ENCODE measurements at places on chromosomes 7 and 10. TPM values are rescaled to one million over a fixed set of nuclear protein-coding genes. Genes with fewer than 3 reads are reported as not detected.

GRCh38 chr7:134405299-134405698 lies 53.6 kb downstream of the AKR1B1 start:
- no peak overlapping the region for H3K27ac ChIP-seq
- DNase-seq: no peak
- no peaks in the 10 kb centered on the region for H3K36me3 ChIP-seq
- H3K4me3 ChIP-seq: no peak overlapping the region

DNA sequence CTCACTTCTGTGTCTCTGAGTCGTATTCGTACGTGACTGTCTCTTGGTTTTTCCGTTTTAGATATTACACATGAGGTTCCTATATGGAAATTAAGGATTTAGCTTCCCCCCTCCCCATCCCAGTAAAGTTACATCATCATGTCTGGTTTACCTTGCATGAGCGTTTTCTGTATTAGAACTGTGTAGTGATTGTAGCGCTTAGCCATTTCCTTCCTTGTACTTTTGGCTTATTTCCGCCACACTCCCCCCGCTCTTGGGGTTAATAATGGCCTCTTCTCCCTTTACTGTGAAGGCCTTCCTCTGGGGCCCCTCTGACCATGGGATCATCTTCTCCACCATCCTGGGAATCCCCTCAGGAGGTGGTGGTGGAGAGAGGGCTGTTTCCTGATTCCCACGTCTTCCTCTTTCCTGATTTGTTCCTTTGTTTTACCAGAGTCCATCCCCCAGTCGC lies 27.2 kb upstream of the AP5Z1 start:
- H3K4me1 ChIP-seq: peaks cover 28% of the 10 kb centered on the region
- no peak overlapping the region for H3K4me3 ChIP-seq
- peak overlapping the region; percentile 95 for H3K27ac ChIP-seq
- DNase-seq: no peak
- no peaks in the 10 kb centered on the region for H3K27me3 ChIP-seq

DNA sequence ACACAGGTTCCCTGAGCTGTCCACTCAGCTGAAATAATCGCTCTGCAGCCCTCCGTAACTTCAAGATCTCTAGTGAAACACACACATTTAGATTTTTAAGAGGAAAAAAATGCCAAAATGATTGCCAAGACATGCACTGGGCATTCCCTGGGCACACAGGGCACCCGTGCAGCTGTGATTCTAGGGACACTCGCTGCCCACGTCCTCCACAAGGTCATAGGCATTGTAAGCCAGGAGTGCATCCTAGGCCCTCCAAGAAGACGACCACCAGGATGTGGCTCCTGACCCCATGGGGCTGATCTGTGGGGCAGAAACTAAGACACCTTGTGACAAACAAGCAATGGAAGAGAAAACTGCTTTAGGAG lies 563.3 kb downstream of the PTPRN2 start:
- H3K27ac ChIP-seq: no peak overlapping the region
- H3K27me3 ChIP-seq: no peaks in the 10 kb centered on the region
- peaks cover 26% of the 10 kb centered on the region for H3K4me1 ChIP-seq
- no peak overlapping the region for H3K4me3 ChIP-seq
- H3K36me3 ChIP-seq: no peaks in the 10 kb centered on the region

DNA sequence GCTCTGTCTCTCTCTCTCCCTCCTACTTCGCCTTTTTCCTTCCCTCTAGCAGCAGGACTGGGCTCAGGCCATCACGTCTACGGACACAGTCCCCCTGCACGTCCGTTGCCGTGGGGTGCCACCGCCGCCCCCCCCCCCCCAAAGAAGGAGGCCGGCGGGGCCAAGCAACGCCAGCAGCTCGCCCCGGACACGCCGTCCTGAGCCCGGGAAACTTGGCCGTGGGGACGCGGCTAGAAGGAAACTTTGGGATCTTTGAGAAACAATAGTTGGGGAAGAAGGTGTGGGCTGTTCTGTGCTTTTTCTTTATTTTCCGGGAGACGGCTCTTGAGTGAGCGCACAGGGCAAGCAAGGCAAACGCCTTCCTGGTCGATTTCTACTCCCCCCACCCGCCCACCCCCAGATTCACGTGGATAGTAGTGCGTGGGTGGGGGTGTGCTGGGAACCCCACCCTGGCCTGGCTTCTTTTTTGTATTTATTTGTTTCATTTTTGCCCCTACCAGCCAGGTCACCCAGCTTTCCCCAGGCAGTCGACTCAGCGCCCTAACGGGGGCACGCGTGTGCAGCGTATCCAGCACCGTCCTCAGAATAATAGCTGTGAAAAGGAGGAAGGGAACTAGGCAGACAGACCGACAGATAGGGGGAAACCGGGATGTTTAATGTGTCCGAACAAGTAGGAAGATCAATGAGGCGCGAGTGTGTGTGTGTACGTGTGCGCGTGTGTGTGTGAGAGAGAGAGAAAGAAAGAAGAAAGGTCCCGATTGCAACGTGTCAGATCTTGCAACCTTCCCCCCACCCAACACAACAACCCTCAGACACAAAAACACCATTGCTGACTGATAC lies 1.4 kb downstream of the MXI1 start:
- H3K4me3 ChIP-seq: peak overlapping the region; percentile 65
- H3K27me3 ChIP-seq: no peaks in the 10 kb centered on the region
- DNase-seq: peak; percentile 79

DNA sequence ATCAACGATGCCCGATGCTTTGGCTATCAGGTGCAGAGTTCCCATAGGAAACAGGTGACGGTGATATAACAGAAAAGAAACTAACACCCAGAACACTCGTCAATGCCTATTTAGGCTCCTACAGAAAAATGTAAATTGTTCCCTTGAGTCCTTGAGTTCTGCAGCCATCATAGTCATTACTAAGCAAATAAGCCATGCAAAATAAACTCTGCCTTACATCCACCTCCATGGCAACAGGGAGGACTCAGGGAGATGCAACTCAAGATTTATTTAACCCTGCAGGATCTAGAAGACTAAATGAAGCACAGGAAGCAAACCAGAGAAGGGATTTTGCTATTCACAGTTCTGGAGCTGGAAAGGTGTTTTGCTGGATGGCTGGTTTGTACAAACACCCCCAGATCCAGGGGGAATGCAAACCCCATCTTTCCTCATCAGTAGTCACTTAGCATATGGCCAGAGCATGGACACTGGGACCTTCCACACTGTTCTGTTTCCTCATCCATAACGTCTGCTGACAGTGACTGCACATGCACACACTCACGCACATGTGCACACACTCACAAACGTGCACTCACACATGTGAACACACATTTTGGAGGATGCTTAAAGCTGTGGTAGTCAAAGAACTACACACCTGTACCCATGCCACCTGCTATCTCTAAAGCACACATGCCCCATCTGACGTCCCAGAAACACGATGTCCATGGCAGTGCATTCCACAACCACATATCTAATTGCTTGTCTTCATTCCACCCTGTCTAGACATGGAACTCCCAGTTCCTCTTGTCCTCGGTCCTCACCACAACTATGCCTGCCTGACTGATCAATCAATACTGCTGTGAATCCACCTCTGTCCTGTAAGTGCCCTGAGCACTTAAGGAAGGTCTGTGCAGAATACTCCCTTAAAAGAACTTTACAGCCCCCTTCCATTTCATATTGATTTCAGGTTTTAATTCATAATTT lies 178.2 kb downstream of the COBL start:
- DNase-seq: no peak
- no peaks in the 10 kb centered on the region for H3K27me3 ChIP-seq
- no peak overlapping the region for H3K27ac ChIP-seq
- H3K4me3 ChIP-seq: no peak overlapping the region
- H3K4me1 ChIP-seq: no peaks in the 10 kb centered on the region
- H3K36me3 ChIP-seq: peaks cover 17% of the 10 kb centered on the region

DNA sequence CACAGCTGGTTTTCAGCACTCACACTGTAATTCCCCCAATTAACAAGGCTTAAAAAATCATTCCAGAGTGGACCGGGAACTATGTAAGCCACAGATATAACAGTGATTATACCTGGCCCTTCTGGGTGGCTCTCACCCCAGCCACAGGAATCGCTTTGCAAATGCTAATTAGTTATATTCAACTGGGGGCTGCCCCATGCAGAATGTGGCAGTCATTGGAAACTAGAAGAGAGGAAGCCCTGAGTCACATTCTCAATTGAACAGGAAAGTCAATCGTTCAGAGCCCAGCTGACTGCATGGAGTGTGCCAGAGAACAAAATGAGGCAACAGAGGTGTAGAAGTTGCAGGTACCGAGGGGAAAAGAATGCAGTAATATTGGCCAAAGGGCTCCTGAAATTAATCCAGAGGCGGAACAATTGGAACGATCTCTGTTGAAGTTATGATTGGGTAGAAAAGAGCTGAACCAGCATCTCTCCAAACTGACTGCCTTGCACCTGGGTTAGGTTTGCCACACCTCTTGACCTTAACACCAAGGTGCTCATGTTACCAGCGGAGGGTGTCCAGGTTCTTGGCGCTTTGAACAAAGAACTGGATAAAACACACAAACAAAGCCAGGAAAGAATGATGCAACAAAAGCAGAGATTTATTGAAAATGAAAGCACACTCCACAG lies 909.7 kb upstream of the AUTS2 start:
- no peaks in the 10 kb centered on the region for H3K36me3 ChIP-seq
- no peak overlapping the region for H3K27ac ChIP-seq
- no peak overlapping the region for H3K4me3 ChIP-seq
- DNase-seq: no peak

GRCh38 chr7:85184599-85185423 lies 2.0 kb downstream of the SEMA3D start:
- H3K4me3 ChIP-seq: peak overlapping the region; percentile 67
- DNase-seq: no peak
- H3K36me3 ChIP-seq: no peaks in the 10 kb centered on the region
- peak overlapping the region; percentile 74 for H3K27ac ChIP-seq

DNA sequence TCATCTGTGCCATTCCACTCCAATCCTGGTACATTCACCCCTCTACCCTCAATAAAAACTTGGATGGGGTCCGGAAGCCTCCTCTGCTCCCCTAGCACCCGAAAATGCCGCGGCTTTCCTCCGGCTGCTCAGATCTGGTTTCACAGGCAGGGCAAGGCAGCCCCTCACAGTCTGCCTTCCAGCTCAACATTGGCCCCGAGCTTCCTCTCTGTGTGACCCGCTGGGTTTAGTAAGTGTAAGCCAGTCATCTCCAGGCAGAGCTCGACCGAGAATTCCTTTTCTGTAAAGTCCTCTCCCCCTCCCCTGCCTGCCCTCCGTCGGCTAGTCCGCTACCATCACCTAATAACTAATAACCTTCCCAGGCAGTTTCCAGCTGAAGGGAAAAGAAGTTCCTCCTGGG lies 3.4 kb downstream of the INHBA start:
- no peaks in the 10 kb centered on the region for H3K36me3 ChIP-seq
- H3K27ac ChIP-seq: peak overlapping the region; percentile 79
- H3K4me3 ChIP-seq: peak overlapping the region; percentile 33

Gene PNPLA8
- 12.5 TPM for total RNA-seq

- no peaks in the 10 kb centered on the region for H3K27me3 ChIP-seq
- H3K36me3 ChIP-seq: no peaks in the 10 kb centered on the region
- DNase-seq: no peak
- H3K4me3 ChIP-seq: no peak overlapping the region
- no peak overlapping the region for H3K27ac ChIP-seq
Observed at GRCh38 chr10:8639486-8640185, 585.1 kb downstream of the GATA3 start.

DNA sequence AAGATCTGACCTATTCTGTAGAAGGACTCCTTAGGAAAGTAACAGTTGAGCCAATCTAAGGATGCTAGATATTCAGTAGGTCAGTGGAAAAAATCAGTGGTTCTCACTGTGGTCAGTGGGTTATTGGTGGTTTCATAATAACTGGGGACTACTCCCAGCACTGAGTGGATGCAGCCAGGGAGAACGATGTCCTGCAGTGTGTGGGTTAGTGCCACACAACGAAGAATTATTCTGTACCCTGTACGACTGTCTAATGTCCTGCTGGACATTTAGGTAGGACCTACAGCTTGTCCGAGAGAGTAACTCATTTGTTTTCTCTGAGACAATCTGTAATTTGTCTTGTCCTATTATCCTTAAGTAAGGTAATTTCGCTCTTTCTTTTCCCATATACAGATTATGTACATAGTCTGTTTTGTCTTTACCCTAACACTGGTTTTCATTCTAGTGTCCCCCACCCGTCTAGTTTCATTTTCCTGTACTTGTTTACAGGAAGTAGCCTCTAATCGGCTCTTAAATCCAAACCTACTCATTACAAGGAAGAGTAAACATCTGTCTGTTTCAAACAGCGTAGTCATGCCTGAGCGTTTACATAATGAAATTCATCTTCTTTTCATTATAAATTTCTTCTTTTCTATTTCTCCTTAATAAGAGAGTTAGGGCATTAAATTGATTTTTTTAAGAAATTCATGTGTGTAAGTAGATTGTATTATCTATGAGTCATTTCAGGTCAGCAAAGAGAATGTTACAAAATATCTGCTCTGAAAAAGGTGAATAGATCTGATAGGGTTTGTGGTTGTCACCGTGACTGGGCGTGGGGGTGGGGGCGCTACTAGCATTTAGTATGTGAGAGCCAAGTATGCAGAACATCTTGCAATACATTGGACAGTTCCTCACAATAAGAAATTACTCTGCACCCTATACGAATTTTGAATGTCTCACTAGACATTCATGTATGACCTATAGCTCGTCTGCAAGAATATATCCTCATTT lies 8.3 kb upstream of the ZC3HAV1L start:
- H3K27ac ChIP-seq: no peak overlapping the region
- DNase-seq: no peak
- no peaks in the 10 kb centered on the region for H3K27me3 ChIP-seq
- H3K4me1 ChIP-seq: peaks cover 24% of the 10 kb centered on the region
- H3K4me3 ChIP-seq: no peak overlapping the region

Gene GNAT3
- total RNA-seq: not detected

- no peaks in the 10 kb centered on the region for H3K27me3 ChIP-seq
- H3K4me1 ChIP-seq: peaks cover 26% of the 10 kb centered on the region
- no peak overlapping the region for H3K4me3 ChIP-seq
- DNase-seq: peak; percentile 64
- no peak overlapping the region for H3K27ac ChIP-seq
Observed at GRCh38 chr7:21923658-21924057, 22.0 kb downstream of the CDCA7L start.

DNA sequence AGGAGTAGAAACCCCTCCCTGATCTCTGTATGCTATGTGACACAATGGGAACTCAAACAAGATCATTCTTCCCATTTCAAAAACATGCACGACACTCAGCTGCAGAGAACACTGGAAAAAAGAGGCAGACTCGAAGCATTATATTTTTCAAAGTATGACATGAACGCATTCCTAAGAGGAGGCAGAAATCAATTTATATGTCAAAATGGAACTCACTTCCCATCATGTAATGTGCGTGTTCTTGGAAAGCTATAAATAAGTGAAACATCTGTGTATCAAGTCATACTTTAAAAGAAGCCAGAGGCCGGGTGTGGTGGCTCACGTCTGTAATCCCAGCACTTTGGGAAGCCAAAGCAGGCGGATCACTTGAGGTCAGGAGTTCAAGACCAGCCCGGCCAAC lies 142.7 kb downstream of the ICA1 start:
- no peaks in the 10 kb centered on the region for H3K27me3 ChIP-seq
- H3K4me1 ChIP-seq: no peaks in the 10 kb centered on the region
- peak; percentile 26 for DNase-seq
- H3K27ac ChIP-seq: no peak overlapping the region

DNA sequence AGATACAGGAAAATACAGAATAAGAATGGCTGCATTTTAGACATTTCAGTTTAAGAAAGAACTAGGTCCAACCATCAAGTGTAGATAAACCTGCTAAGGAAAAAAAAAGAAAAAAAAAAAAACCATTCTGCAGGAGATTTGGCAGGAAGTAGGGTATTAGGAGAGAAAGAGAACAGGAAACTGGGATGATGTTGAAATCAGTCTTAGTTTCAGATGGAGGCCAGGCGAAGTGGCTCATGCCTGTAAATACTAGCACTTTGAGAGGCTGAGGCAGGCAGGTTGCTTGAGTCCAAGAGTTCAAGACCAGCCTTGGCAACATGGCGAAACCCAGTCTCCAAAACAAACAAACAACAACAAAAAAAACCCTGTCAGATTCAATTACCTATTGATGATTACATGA lies 120.2 kb downstream of the RAB11FIP2 start:
- H3K27me3 ChIP-seq: peaks cover 12% of the 10 kb centered on the region
- no peak overlapping the region for H3K4me3 ChIP-seq
- H3K4me1 ChIP-seq: no peaks in the 10 kb centered on the region
- no peak for DNase-seq

Data from stomach (tissue), 19 donors.